SK-N-SH treated with all-trans-retinoic acid at 6 μM for 48 hours (cell line): ENCODE measurements at places on chromosomes 12 and 14.

GRCh38 chr14:30532264-30532663 is 26.7 kb upstream of the G2E3 start:
- no peak for ATAC-seq

DNA sequence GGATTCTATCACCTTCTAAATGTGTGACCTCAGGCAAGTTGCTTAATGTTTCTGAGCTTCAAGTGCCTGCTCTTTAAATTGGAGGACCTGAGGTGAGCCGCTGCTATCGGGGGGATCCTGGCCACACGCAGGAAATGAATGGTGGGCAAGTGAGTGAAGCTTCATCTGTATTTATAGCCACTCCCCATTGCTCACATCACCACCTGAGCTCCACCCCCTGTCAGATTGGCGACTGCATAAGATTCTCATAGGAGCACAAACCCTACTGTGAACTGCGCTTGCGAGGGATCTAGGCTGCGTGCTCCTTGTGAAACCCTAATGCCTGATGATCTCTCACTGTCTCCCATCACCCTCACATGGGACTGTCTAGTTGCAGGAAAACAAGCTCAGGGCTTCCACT is 158.6 kb upstream of the CCND2 start:
- no peak for ATAC-seq

- no peak for ATAC-seq
These were observed 37.4 kb downstream of the IFT43 start for GRCh38 chr14:76022991-76023390.

- no peak for ATAC-seq
These were observed 34.1 kb upstream of the DAAM1 start for GRCh38 chr14:59154373-59154772.

GRCh38 chr12:12428047-12428446 is 71.2 kb downstream of the BORCS5 start:
- ATAC-seq = no peak

GRCh38 chr12:106380954-106381353 is 23.4 kb downstream of the POLR3B start:
- ATAC-seq = no peak

DNA sequence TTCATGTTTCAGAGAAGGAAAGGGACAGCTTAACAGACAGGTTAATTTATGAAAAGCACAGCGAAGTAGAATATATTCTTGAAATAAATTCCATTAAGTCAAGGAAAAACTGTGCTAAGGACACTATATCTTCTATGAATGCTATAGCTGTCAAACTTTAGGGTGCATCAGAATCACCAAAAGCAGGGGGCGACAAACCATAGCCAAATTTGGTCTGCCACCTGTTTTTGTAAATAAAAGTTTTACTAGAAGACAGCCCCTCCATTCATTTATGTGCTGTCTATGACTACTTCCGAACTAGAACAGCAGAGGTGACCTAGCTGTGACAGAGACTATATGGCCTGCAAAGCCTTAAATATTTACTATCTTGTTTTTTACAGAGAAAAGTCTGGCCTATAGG is 25.9 kb downstream of the PPP4R3A start:
- ATAC-seq = no peak

DNA sequence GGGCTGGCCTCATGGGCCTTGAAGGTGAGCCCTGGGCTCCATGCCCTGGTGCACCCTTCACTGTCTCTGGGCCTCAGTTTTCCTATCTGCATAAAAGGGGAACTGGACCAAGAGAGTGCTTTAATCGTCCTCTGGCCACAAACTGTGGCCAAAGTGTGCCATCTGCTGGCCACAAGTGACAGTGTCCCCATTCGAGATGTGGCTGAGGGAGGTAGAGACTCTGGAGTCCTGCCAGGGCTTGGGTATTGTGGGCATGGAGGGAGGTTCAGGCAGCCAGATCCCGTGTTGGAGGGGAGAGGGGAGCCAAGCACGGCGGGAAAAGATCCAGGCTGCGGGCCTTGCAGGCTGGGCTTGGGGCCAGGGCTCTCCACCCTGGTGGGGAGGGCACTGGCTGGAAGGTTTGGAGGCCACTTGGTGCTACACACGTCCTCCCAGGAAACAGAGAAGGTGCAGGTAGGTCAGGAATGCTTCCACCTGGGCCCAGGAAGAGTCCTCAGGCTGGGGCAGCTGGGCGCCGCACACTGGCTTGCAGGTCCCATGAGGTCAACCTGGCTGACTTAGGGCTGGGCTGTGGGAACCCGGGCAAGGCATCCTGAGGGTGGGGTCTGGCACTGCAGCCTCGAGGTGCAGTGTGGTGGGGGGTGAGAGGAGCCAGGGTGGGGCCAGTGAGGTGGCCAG is 7.3 kb upstream of the KIF26A start:
- ATAC-seq = peak; percentile 52; the same call in 2 of the 3 replicates

- ATAC-seq = no peak
These were observed 32.0 kb downstream of the FAM177A1 start for GRCh38 chr14:35078082-35078481.

GRCh38 chr12:124136796-124137195 is 158.1 kb upstream of the RFLNA start:
- ATAC-seq = no peak

DNA sequence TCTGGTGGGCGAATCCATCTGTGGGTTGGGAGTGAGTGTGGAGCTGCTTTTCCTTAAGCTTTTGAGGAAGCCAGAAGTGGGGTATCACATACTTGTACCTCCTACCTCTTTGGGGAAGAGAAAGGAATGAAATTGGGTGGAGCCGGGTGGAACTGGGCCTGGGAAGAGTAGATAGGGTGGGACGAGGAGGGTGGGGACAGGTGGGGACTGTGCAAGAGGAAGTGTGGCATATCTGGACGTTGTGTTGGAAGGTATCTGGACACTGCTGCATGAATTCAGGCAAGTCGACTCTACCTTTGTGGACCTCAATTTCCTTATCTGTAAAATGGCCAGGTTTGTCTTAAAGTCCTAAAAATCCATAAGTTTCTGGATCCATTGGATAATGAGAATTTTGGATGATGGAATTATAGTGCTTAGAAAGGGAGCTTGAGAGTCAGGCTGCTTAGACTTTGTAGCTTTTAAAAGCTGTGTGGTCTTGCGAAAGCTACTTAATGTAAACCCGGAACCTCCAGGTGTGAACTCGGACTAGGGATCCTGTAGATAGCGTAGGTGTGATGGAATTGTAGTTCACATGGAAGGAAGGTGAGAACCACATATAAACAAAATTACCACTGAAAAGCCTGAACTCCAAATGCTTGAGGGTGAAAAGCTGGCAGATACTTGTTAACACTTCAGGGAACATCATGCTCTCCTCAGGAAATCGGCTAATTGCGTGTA is 2.1 kb downstream of the VRTN start:
- no peak for ATAC-seq

- ATAC-seq = no peak
These were observed 135.2 kb downstream of the ADGRD1 start for GRCh38 chr12:131088701-131089530.

DNA sequence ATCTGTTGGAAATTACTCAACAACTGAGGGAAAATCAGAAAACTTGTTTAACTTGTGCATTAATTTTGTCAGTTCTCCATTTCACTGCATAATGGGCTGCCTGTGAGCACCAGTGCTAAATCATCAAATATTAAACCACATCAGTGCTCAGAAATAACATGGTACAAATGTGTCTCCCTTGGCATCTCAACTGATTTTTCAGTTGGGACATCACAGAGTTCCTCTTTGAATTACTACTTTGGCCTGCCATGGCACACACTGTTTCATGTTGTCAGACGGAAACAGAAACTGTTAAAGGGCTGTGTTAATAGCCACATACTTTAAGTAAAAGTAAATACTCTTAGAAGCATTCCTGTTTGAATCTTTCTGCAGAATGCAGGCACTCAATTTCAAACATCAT is 42.1 kb upstream of the STRN3 start:
- ATAC-seq = no peak

DNA sequence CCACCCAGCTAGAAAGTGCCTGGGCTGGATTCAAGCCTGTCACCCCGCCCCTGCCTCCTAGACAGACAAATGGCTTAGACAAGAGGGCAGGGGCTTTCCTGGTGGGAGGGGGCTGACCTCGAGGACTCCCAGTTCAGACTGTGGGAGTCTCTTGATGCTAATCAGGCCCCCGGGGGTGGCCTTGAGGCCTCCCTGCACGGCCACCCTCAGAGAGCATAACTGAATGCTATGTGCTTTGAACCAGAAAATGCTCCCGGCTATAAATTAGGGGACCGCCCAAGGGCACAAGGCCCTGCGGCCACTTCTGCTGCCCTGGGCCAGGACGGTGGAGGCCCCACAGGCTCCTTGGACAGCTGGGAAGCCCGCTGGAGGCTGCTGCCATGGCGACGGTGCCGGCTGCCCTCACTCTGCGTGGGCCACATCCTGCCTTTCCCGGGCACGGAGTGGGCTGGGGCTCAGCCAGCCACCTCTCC is 111.0 kb upstream of the NCOR2 start:
- no peak for ATAC-seq

DNA sequence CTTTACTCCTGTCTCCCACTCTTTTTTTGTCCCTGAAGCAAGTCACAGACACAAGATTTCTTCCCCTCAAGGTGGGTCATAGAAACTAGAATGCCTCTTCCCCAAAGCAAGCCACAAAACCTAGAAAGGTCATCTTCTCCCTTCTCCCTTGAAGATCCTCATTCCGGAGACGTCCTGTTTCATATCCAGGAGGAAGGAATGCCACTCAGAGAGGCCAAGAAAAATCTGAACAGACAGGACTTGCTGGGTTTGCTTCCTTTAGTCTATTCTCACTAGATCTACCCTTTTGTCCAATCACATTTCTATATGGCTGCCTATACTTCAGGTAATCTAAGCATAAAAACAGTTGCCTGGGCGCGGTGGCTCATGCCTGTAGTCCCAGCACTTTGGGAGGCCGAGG is 23.7 kb downstream of the SLC6A15 start:
- no peak for ATAC-seq

- no peak for ATAC-seq
These were observed 64.2 kb upstream of the EEA1 start for GRCh38 chr12:92993259-92993658.

DNA sequence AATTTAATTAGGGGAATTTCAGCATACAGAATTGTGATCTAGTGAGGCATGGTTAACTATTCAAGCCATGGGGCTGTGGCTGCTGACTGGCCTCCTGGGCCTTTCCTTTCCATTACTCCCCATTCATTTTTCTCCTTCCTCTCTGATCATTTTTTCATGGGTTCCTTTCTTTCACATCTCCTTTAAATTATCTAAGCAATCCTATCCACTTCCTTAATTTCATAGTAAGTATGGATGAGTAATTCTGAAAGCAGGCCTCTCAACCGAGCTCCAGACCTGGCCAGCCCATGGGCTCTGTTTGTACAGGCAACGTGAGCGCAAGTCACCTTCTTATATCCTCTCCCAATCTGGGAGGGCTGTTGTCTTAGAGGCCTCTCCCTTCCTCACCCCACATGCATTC is 13.4 kb downstream of the CKAP4 start:
- ATAC-seq = peak; percentile 77

- ATAC-seq = no peak
These were observed 852.6 kb downstream of the LRFN5 start for GRCh38 chr14:42459171-42459685.

DNA sequence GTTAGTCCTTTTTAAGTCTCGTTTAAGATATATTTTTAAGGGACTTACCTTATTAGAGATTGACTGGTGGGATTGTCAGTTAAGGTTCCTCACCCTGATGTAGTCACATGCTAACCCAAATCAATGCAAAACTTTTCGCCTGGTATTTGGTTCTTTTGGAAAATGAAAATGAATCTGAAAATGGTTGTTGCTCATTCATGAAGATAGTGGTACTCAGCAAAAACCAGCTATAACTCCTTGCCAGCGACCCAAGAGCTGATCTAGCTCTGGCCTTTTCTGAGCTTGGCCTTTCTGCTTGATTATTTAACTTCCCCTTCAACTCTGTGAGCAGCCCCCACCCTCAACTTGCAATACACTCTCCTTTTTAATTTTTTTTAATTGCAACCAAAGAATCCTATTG is 85.0 kb upstream of the GTF2A1 start:
- no peak for ATAC-seq

DNA sequence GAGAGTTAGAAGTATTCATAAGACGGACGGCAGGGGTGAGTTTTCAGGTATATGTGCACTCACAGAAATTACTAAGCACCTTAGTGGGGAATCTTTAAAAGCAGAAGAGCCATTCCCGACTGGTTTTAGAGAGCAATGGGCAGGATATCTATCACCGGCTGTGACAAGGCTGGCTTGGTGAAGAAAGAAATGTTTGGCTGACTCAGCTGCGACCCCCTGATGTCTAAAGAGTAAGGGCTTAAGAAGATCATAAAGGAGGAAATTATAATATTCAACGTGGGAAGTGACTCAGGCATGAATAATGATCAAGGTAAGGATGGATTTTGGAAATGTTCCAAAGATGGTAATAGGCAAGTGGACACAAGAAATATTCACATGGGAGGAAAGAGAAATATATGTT is 407.6 kb downstream of the TMEM132D start:
- no peak for ATAC-seq

GRCh38 chr12:50988871-50989270 is 36.5 kb downstream of the HIGD1C start:
- ATAC-seq = no peak

DNA sequence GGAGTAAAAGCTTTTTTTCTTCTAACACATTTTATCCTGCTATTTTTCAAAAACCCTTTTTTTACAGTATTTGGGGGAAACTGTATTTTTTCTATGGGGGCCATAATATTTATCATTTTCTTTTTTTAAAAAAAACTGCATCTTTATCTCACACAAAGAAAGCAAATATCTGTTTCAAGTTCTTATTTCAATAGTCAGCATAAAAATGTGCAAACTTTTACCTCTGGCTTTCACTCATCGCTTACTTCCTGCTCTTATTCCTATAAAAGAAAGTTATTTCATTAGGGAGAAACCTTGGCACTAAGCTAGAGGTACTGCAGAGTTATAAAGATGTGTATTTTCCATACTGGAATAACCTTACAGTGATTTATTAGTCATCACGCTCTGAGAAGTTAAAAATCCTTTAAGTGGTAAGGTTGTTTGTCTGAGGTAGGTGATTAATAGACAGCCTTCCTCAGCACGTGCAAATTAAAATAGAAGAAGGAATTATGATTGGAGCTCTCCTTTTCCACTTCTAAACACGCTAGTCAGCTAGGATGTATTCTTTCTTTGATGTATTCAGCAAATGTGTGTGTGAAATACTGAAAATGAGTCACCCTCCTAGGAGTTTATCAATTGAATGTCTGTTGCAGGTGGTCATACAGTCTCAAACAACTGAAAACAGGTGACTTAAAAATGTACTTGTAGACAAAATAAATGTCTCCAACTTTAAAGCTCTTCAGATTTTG is 461.0 kb downstream of the GXYLT1 start:
- ATAC-seq = no peak
